Activated T-helper 1 cell treated with anti-CD3 and anti-CD28 coated beads, Interleukin-12 subunit alpha, Interleukin-12 subunit beta, Interleukin-2, Interleukin-4 antibody, amounts not matched to agents 30 ng/mL and 10 ng/mL and 1 ng/mL, durations not matched to agents 14 hours and 24 hours and 36 hours (primary cell): ENCODE measurements at places on chromosomes 5 and 9. TPM values are rescaled to one million over a fixed set of nuclear protein-coding genes. Genes with fewer than 3 reads are reported as not detected.

MEIKIN gene
- total RNA-seq: not detected in 2 replicates

GRCh38 chr5:101437351-101437750 lies 534.3 kb upstream of the ST8SIA4 start:
- no peak for DNase-seq

DNA sequence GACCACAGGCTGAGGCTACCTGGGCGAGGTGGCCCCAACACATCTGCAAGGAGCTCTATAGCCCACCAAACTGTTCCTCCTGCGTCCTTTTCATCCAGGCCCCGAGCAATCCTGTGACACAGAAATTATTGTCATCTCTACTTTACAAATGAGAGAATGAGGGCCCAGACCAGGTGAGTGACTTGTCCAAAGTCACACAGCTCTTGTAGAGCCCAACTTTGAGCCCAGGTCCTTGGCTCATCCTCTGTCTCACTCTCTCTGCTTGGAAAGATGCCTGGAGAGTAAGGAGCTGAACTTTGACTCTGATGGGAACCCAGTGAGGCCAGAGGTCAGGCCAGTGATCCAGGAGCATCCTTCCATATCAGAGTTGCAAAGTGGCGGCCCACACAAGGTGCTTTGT lies 39.6 kb downstream of the STC2 start:
- no peak for DNase-seq

DNA sequence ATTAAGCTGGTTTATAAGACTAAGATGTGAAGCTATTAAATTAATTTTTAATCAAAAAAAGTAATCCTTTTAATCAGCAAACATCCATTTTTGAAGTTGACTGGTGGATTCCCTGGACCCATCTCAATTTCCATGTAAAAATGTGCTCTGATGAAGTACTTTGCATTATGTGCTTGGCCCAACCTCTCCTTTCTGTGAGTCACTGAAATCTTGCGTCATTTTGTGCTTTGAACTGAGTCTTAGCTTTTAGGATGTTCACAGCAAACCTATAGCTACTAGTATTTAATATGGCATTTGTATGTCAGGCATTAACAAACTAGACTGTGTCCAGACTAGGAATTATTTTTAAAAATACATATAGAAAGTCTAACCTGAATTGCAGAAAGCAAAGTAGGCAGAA lies 55.0 kb upstream of the CDH12 start:
- no peak for DNase-seq

DNA sequence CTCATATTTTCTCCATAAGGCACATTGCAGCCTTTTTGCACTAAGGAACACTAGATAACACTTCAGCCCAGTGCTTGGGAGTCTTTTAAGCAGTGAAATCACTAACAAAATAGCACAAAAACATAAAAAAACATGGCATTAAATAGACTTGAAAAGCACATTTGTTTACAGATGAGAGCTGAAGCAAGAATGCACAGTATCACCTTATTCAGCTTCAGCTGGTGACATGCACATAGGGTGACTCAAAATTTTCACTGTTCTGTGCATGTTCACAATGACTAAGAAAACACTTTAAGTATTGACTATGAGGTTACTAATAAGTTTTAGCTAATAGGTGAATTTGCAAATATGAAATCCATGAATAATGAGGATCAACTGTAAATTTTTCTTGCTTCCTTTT lies 293.9 kb upstream of the TARS1 start:
- no peak for DNase-seq
